Activated naive CD8-positive, alpha-beta T cell treated with anti-CD3 and anti-CD28 coated beads for 36 hours (primary cell): ENCODE measurements at places on chromosomes 1 and 21. TPM values are rescaled to one million over a fixed set of nuclear protein-coding genes. Genes with fewer than 3 reads are reported as not detected.

MIER1 gene
- 52.9 TPM for total RNA-seq

C4BPA gene
- total RNA-seq, result not detected

GRCh38 chr1:21585037-21585436 is 75.8 kb downstream of the ALPL start:
- DNase-seq, result no peak

DNA sequence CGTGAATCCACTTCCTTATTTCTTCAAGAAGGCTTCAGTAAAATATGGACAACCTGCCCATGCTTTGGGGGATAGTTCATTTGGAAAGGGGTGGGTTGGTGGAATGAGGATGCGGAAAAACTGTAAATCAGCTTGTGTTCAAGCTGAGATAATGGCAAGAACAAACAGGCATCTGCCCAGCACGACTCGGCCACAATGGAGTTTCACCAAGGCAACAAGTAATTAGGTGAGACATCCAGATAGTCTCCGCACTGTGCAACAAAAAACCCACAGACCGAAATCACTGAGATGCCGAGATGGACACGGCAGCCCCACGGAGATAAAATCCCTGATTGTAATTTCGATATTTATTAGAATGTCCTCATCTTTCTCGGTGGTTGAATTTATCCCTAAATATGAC is 455.2 kb downstream of the AJAP1 start:
- DNase-seq, result no peak

- no peak for DNase-seq
These were observed 136.7 kb downstream of the MATN1 start for GRCh38 chr1:30586671-30587070.
